Activated naive CD4-positive, alpha-beta T cell treated with anti-CD3 and anti-CD28 coated beads, Interleukin-2, amount 50 U/mL, for 72 hours (primary cell): ENCODE measurements at places on chromosomes 12 and 14. TPM values are rescaled to one million over a fixed set of nuclear protein-coding genes. Genes with fewer than 3 reads are reported as not detected.

Gene TRIM9
- 3.1 TPM for total RNA-seq

DNA sequence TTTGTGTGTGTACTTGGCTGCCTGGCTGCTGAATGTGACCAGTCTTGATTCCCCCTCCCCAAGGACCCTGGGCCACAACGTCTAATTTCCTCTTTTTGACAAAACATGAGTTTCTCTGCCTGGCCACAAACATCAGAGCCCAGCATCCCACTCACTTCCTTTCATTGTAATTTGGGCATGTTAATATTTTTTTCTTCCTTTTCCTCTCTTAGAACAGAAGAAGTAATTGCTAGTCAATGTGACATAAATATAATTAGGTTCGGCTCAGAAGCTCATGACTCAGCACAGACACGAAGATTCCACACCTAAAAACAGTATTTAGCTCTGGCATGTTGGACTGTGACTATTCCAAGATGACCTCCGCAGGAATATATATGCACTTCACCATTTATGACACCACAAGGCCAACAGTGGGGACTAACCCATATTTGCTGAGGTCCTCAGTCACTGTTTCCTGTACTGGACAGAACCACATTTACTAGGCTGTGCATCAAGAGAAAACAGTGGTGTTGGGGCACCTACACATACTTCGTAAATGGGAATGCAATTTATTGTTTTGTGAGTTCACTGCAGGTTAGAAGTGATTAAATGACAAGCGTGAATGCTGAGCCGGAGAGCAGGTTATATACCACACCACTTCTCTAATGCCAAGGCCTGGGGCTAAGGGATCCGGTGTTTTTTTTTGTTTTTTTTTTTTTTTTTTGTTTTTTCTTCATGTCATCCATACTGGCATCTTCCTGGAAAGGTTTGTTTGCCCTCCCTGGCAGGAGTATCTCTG, 4.2 kb downstream of the GSG1 start:
- DNase-seq: no peak

DNA sequence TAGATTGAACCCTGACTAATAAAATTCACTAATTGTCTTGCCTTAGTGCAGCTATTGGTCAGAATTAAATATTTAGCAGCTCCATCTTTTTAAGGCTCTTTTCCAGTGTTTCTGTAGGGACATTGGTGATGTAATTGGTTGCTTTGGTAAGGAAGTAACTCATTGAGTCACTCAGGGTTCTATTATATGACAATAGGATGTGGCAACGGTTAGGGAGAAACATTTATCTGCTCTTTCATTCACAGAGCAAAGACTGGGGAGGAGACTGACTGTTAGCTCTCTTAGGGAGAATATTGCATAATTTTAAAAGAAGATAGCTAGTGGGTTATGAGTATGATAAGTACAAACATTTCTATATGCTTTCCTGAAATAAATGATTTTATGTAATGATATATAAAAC, 616.5 kb downstream of the TRHDE start:
- DNase-seq: no peak

- DNase-seq: no peak
These were observed 62.4 kb downstream of the MAP4K5 start for GRCh38 chr14:50469982-50470381.

DNA sequence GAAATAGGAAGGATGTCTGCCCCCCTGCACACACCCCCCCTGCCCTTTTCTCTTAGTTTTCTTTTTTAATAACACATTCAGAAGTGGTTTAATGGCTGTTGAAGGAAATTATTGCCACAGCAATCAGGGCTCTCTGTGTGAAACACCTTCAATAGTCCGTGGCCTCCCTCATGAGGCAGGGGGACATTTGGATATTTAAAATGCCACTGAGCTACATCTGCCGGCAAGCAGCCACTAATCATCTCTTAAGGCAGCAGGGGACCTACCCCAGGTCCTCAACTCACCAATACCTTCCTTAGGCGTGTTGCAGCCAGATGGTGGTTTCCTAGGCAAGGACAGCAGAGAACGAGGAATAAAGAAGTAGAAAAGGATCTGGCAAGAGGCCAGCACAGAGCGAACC, 283.2 kb downstream of the TTC8 start:
- no peak for DNase-seq
